CD4-positive, alpha-beta T cell treated with Interleukin-2 at 100 ng/mL for 4 hours (primary cell): ENCODE measurements at places on chromosomes 5 and 9.
A peak's percentile ranks its signal among the peaks of the same experiment; 100 is the strongest.

DNA sequence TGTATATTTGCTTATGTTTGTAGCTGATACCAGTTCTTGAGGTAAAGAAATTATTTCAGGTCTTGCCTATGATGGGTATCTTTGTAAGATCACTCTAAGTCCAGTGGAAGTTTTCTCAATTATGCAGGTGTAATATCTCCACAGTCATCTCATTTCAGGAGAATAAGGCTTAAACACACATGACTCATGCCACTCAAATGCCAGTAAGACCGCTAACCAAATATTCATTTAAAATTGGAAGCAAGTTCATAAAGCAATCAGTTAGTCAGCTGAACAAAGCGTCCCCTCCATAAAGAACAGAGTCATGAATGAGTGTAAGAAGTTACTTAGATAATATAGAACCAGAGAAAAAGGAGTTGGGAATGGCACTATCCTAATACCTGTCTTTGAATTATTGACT is 248.7 kb downstream of the LURAP1L start:
- DNase-seq, result no peak

GRCh38 chr9:83472221-83472665 is 66.0 kb downstream of the FRMD3 start:
- no peak for DNase-seq

- DNase-seq, result peak; percentile 62
These were observed 65.2 kb downstream of the TMC1 start for GRCh38 chr9:72586388-72587130.

GRCh38 chr9:4321554-4321953 is 21.7 kb upstream of the GLIS3 start:
- DNase-seq, result no peak

GRCh38 chr9:106075960-106076327 is 381.6 kb downstream of the TMEM38B start:
- DNase-seq, result no peak

- no peak for DNase-seq
These were observed 21.5 kb upstream of the NFIL3 start for GRCh38 chr9:91445135-91445534.

DNA sequence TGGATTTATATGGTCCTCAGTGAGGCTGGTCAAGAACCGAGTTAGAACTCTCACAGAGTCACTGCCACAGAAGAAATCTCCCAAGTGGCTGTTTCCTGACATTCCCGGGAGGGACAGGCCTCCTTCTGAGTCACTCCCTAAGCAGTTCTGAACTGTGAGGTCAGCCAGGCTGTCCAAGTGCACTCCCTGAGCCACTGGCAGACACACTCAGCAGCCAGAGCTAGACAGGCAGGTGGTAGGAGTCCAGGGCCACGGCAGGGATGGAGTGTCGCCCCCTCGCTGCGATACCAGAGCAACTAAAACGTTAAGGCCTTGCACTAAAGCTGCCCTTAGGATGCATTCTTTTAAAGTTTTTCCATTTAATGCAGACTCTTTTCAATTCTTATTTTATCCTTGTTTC is 3.4 kb downstream of the IL4 start:
- no peak for DNase-seq

GRCh38 chr9:101421653-101422065 is 13.9 kb downstream of the ALDOB start:
- no peak for DNase-seq

- no peak for DNase-seq
These were observed 38.2 kb downstream of the ETF1 start for GRCh38 chr5:138504799-138505198.

- no peak for DNase-seq
These were observed at the start of gene SELENOP for GRCh38 chr5:42811591-42812446. Gene SELENOP, minus strand, starts transcription at chr5:42811892. Its CDS starts 3,539 bp downstream, at chr5:42808353.

DNA sequence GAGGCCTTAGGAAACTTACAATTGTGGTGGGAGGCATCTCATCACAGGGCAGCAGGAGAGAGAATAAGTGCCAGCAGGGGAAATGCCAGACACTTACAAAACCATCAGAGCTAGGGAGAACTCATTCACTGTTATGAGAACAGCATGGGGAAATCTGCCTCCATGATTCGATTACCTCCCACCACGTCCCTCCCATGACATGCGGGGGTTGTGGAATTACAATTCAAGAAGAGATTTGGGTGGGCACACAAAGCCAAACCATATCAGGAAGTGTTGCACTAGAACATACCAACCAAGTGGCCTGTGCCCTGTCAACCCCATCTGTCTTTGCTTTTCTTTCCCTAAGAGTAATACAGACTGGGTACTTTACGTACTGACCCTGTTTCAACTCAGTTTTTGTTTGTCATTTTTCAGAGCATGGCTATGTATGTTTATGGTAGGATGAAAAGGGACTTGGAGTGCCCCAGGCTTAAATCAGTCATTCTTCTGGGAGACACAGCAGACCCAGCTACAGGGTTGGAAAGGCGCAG is 58.3 kb upstream of the TGFBR1 start:
- DNase-seq, result no peak

GRCh38 chr5:139475865-139476617 is 5.2 kb downstream of the SMIM33 start:
- no peak for DNase-seq
